Activated T-helper 9 cell treated with anti-CD3 and anti-CD28 coated beads, Interleukin-2, amount 50 U/mL, for 16 hours (primary cell): ENCODE measurements at places on chromosomes 1 and 21.

- DNase-seq, result no peak
These were observed 50.1 kb upstream of the RHOU start for GRCh38 chr1:228685081-228685660.

DNA sequence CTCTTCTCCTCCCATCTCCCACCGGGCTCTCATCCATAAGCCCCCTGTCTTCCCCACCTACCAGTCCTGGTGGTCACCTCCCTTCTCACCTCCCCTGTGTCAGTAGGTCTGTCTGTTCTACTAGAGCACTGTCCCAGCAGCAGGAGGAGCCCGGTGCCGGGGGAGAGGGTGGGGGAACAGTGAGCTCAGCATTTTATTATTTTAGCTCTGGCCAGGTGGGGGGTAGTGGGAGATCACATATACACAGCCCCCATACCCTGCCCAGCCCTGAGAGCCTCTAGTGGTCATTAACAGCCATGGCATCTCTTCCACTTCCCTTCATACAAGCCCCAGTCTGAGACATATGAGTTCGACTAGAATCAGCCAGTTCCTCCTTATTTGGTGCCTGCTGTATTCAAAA, at the start of gene TMOD4:
TSS of gene TMOD4 (minus strand) at position 119 of the 400 bp plus-strand sequence. CDS start 1,106 bp downstream, outside the sequence.
- no peak for DNase-seq

DNA sequence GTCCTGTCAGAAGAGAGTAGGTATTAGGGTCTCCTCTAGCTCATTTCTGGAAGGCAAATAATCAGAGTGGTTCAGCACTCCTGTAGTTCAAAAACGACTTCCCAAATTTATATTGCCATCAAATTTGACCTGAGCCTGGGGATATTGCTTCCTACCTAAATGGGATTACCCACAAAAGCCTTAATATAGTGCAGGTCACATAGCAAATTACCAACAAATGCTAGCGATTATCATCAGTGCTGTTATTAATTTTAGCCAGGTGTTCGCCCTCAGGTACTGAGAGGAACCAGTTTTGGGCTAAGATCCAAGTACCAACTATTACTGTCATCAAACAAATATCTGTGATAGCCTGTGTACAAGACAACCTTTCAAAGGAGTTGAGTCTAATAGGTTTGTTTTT, 661.8 kb upstream of the PTBP2 start:
- DNase-seq, result no peak

DNA sequence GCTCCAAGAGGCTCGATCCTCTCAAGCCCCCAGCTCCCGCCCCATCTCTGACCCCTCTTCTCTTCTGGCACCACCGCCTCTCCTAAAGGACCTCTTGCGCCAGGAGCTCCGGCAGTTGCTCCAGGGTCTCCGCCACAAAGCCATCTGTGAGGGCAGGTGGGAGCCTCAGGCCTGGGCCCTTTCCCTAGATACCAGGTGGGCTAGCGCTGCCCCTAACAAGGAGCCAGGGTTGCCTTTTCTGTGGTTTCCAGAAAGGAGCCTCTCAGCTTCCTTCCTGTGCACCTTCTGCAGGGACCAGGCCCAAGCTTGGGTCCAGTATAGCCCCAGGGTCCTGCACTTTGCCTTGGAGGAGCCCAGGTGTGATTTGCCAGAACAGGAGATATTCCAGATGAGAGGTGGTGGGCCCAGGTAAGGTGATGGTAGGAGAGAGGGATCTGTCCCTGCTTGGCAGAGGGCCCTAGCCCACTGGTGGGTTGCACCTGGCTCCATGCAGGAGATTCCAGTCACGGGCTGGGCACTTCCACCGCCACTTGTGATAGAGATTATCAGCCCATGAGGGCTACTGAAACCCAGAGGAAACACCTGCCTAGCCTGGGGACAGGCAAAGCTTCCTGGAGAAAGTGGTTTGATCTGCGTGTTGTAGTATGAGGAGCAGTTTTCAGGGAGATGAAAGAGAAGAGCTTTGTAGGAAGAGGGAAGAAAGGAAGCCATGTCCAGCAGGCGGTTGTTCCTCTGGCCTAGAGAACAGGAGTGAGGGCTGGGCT, 1.0 kb downstream of the CCDC24 start:
- DNase-seq, result no peak

- DNase-seq, result no peak
These were observed 172.5 kb downstream of the CTH start for GRCh38 chr1:70583522-70583921.
